ENCODE measurements at places on chromosomes 13 and 19. TPM values are rescaled to one million over a fixed set of nuclear protein-coding genes. Genes with fewer than 3 reads are reported as not detected.

DNA sequence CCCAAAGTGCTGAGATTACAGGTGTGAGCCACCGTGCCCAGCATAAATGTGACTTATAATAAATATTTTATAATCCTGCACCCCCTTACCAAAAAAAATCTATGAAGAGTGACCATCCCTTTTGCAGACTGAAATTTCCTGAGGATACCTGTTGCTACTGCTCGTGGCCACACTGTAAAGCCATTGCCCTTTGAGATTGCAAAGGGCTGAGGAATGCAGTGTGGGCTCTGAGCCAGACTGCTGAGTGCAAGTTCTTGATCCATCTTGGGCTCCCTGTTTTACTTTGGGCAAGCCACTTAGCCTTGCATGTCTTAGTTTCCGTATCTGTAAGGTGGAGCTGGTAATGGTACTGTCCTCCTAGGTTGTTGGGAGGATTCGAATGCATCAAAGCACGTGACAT, 23.4 kb downstream of the SIPA1L3 start:
- no peak for DNase-seq

DNA sequence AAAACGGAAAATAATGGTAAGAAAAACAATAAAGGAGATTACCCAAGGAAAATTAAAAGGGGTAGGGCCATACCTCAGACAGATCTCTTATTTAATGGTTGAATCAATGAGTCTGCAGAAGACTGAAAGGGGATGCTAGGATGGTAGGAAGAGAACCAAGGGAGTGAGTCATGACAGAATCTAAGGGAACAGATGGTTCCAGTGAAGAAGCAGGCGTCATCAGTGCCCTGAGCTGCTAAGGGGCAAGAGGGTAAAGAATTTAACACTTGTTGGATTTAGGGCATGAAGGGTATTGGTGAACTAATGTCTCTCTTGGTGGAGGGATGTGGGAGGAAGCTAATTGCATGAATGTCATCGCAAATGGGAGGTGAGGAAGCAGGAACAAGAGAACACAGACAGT, 329.2 kb upstream of the TSHZ3 start:
- DNase-seq = no peak

- no peak for DNase-seq
Observed at GRCh38 chr19:16821081-16821480, 8.1 kb upstream of the SIN3B start.

- no peak for DNase-seq
Observed at GRCh38 chr13:97226788-97227627, 4.9 kb downstream of the MBNL2 start.

GRCh38 chr19:8194528-8195267, 14.5 kb upstream of the CERS4 start:
- no peak for DNase-seq

DNA sequence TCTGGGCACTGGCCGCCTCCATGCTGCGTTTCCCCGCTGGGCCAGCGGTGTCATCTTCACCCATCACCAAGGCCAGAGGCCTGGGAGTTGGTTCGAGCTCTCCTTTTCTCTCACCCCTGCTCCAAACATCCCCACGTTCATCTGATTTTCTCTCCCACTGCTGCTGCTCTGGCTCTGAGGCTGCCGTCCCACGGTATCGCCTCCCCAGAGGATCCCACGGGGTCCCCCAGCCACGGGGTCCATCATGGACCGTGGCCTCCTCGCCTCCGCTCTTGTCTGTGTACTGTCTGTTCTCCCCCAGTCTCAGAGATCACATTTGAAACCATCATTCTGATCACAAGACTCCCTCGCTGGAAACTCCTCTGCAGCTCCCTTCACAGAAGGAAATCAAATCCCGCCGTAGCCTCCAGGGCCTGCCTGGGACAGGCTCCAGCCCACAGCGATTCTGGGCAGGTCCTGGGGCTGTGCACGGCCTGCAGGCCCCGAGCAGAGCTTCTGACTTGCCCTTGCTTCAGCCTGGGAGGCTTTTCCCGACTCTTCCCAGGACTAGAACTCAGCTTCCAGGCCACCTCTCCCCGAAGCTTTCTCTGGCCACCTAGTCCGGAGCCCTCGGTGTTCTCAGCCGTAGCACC, 64.2 kb downstream of the SOX1 start:
- DNase-seq = no peak

The CCDC97 gene
- total RNA-seq = 9.0 TPM

The NECTIN2 gene
- total RNA-seq = 70.4 TPM

The ZNF570 gene
- 1.7 TPM for total RNA-seq

The CHST8 gene
- 0.28 TPM for total RNA-seq

The HCN2 gene
- total RNA-seq = 0.30 TPM

The NLRP13 gene
- total RNA-seq = not detected
